CMK (cell line): ENCODE measurements at places on chromosomes 2 and 18.

- no peak for DNase-seq
Measured at GRCh38 chr2:24894750-24895149, 25.3 kb downstream of the ADCY3 start.

DNA sequence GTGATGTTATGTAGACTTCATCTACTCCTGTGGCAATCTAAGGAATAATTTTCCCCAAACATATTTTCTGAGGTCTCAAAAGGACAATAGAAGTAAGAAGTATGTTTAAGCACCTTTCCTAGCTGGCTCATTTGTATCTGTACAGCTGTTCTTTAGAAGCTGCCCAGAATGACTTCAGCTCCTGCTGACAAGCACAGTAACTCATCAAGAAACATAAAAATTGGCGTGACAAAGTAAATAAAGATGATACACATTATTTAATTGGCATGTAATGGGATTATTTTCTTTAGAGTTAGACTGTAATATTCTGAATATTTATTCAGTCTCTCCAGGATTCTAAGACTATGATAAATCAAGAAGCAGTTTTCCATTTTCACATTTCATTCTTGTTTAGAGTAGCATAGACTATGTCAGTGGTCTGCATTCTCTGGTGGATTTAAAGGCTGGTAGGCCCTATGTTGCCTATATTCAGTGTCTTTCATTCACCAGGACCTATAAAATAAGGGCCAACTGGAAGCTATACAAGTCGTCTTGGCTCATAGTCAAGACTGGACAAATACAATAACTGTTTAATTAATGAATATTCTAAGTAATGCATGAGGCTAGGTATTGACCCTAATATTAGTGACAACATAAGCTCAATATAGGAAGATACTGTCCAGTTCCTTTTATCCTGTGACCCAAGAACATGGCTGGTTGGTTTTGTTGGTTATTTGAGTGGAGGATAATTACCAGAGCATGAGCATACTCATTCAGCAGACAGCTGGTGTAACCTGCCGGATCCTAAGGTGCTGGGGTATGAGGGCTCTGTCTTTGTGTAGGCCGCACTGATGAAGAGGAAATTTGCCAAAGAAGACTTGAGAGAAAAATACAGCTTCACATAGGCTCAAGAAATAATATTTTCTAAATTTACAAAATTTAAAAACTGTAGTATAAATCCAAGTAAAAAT lies 107.0 kb downstream of the PDE1A start:
- DNase-seq, result no peak

GRCh38 chr2:182868054-182868796 lies 1.8 kb upstream of the FRZB start:
- DNase-seq, result no peak

- no peak for DNase-seq
Measured at GRCh38 chr2:10126632-10127026, 4.1 kb downstream of the RRM2 start.

GRCh38 chr2:263022-263738 lies 652 bp downstream of the SH3YL1 start:
- DNase-seq, result no peak

DNA sequence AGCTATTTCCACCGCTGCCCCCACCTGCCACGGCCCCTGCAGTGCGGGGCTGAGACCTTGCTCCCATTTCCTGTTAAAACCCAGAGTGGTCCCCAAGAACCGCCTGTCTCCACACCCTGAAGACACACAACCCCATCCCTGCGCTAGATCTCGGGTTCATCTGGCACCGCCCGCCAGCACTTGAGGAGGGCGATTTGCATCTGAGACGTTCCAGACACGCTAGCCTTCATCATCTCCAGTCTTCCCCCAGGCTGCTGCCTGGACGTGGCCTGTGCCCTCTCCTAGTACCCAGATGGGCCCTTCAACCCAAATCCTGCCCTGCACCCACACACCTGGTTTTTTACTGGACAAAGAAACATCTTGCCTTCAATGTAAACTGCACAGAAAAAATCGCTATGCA lies 49.8 kb downstream of the SLC66A2 start:
- no peak for DNase-seq

GRCh38 chr2:174593574-174594203 lies 3.9 kb downstream of the WIPF1 start:
- no peak for DNase-seq

- no peak for DNase-seq
Measured at GRCh38 chr2:42503291-42503690, 9.5 kb upstream of the KCNG3 start.

- DNase-seq, result peak; percentile 54
Measured at GRCh38 chr2:30293303-30293921, 62.1 kb downstream of the LBH start.

- no peak for DNase-seq
Measured at GRCh38 chr2:137964859-137965459, 686 bp downstream of the HNMT start.

GRCh38 chr2:217988014-217988839 lies 14.6 kb downstream of the TNS1 start:
- DNase-seq, result peak; percentile 57

DNA sequence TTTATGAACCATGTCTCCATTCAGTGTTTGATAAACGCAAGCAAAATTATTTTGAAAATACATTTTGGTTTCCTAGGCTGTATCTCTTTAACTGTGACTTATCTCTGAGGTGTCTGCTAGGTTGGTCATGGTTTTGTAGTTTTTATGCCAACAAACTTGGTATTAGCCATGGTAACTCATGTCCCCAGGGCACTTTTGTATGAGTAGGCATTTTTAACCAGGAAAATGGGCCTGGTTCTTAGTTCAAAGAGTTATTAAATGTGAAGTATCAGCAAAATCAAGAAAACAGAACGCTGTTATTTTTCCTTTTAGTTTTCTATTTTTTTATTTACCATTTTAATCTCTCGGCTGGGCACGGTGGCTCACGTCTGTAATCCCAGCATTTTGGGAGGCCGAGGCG lies 179.3 kb upstream of the LHCGR start:
- no peak for DNase-seq

GRCh38 chr2:185531721-185532120 lies 206.9 kb upstream of the FSIP2 start:
- DNase-seq, result no peak

DNA sequence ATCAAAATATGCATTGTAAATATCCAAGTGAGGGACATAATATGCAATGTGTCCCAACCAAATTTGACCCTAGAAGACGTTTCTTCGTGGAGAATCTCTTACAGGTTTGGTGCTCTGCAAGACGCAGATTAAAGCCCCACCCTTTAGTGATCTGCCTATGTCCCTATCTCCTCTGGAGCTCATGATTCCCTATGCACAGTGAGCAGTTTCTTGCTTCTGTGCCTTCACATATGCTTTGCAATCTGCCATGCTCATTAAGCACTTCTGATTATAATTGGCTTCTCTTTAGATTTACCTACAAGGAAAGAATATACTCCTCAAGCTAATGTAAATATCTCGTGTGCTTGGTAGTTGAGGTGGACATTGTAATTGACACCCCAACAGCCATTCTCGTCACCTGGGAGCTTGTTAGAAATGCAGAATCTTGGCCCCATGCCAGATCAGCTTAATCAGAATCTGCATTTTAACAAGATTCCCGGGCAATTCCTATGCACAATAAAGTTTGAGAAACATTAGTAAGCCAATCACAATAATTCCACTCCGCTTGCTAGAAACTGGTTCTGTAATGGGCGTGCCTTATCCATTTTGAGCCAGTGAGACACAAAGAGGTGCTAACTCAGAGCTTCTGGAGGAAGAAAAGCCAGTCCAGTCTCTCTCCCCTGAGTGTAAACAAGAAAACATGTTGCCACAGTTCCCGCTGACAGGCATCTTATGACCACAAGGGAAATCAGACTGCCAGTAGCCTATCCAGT lies 2.8 kb upstream of the PUM2 start:
- no peak for DNase-seq

GRCh38 chr2:176555781-176556180 lies 286.5 kb downstream of the MTX2 start:
- DNase-seq, result no peak

- DNase-seq, result peak; percentile 81
Measured at GRCh38 chr2:159497256-159497655, 119.1 kb downstream of the BAZ2B start.

DNA sequence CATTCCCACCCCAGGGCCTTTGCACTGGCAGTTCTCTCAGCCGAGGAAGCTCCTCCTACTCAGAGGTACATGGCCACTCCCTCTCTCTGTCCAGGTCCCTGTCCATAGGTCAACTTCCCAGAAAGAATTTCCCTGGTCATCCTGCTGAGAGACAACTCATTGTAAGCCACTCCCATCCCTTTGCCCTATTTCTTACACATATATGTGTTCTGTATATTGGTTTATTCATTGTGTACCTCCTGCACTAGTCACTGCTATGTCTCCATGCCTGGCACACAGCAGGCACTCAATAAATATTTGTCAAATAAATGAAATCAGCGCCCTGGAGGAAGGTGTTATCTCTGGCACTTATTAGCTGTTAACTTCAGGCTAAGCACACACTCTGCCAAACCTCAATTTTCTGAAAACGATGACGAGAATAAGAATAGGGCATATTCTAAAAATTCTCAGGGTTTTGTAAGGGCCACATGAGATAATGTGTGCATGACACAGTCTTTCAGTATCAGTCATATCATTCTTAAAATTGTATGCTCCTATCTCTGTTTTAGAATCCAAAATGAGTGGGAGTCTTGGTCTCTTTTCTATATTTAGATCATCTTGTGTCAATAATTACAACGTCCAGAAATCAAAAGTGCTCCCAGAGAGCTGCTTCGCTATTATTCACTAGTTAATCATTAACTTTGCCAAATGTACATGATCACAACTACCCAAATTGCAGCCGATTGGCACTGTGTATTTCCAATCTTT lies 198.0 kb downstream of the ALK start:
- DNase-seq, result no peak

GRCh38 chr18:38470421-38470820 lies 904.8 kb upstream of the CELF4 start:
- DNase-seq, result no peak

- DNase-seq, result peak; percentile 52
Measured at GRCh38 chr18:74499633-74500032, 3.5 kb downstream of the CNDP2 start.

DNA sequence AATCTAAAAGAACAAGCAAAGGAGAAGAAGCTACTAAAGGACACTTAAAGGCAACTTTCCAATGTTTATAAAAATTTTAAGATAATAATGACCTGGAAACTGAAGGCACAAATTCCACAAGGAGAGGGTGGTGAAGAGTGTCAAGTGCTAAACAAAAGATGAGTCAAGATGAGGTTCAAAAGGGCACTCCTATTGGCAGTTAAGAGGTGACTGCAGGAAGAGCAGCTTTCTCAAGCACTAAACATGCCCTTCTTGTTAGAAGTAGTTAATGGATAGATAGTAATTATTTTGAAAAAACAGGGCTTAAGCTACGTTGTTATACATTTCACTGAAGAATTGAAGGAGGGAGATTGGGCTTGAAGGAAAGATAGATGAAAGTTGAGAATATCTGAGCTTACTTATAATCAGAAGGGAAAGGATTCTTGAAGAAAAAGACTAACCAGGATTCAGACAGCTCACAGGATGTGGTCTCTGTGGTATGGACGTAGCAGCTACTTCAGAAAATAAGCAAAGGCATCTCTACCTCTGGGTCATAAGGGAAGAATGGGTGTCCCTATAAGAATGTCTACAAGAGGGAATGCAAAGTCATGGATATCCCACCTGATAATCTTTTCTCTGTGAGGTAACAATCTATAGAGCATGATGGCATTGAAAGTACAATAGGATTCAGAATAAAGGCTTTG lies 454.7 kb upstream of the SLC39A10 start:
- DNase-seq, result no peak

DNA sequence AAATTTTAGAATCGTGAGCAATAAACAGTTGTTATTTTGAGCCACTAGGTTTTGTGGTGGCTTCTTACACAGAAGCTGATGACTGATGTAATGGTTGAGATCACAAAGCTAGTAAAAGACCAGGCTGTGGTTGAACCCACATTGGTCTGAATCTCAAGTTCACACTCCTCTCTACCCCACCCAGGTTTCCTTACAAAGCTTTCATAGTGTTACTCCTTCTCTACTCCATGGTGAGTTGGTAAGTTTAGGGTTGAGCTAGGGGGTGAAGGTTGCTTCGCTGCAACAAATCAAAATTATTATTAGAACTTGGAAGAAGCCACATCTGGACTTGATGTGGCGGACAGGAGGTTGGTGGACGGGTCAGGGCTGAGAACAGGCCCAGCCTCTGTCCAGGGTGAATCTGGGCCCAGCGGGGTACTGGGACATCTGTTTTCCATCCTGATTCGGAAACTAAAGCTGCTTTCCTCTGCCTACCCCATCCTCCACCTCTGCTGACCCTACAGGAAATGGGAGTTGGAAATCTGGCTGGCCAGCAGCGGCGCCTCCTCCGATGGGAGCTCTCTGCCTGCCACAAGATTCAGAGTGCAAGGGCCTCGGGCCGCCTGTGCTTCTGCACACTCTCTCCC lies 86.3 kb downstream of the ZFP36L2 start:
- DNase-seq, result no peak
